ENCODE measurements at places on chromosomes 2 and 18. TPM values are rescaled to one million over a fixed set of nuclear protein-coding genes. Genes with fewer than 3 reads are reported as not detected.

- peak; percentile 54 for DNase-seq
Observed at GRCh38 chr2:45000921-45001868, 8.1 kb downstream of the SIX2 start.

DNA sequence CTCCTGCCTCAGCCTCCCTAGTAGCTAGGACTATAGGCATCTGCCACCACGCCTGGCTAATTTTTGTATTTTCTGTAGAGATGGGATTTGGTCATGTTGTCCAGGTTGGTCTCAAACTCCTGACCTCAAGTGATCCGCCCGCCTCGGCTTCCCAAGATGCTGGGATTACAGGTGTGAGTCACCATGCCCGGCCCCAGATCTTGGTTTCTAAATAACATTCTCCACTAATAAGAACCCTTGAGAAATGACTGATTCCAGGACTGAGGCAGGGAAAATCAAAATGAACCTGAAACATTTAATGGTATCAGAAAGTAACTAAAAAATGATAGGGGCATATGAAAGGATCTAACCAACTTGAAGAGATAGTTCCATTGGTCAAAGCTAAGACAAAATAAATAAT is 34.0 kb downstream of the BMPR2 start:
- DNase-seq: no peak

GRCh38 chr2:119549241-119549640 is 5.0 kb downstream of the CFAP221 start:
- peak; percentile 33 for DNase-seq

- no peak for DNase-seq
Observed at GRCh38 chr2:9844576-9844975, 1.3 kb downstream of the TAF1B start.

The PPP4R1 gene
- polyA plus RNA-seq: 45.0 TPM

The FAM237A gene
- polyA plus RNA-seq: not detected

Data from hepatocyte (in vitro differentiated cells).